ENCODE measurements at places on chromosomes 12 and 14.

GRCh38 chr14:90596733-90597132 lies 199.9 kb downstream of the CALM1 start:
- no peak for DNase-seq

DNA sequence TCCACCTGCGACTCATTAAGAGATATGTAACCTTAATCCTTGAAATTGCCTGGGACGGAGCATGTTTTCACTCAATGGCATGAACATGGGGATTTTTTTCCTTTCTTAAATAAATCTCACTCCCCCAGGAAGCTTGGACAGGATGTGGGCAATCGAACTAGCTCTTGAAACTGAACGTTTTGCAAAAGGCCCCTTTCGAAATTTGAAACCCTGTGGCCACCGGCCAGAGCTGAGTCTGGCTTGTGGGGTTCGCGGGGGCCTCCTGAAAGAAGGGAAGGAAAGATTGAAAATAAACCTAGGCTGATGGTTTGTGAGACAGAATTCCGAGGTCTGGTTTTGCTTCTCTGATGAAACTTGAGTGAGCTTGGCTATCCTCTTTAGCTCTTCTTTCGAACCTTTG lies 101.4 kb upstream of the RTL1 start:
- no peak for DNase-seq

- DNase-seq, result no peak
These were observed 13.1 kb downstream of the LDHB start for GRCh38 chr12:21644516-21644915.

- DNase-seq, result peak; percentile 20
These were observed 14.0 kb upstream of the TBPL2 start for GRCh38 chr14:55454264-55455002.

- no peak for DNase-seq
These were observed 87.5 kb upstream of the PDZRN4 start for GRCh38 chr12:41100572-41100971.

DNA sequence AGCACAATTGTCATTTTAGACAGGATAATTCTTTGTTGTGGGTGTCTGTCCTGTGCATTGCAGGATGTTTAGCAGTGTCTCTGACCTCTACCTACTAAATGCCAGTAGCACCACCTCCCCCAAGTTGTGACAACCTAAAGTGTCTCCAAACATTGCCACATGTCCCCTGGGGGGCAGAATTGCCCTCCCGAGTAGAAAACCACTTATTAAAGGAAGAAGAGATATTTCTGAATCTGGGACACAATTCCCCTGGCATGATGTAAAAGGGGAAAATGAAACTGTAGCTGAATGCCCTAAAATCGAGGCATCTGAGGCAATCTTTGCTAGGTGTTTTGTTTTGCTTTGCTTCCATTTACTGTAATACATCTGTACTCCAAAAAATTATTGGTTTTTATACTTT lies 116.8 kb upstream of the NAP1L1 start:
- no peak for DNase-seq

- no peak for DNase-seq
These were observed 4.3 kb downstream of the KHNYN start for GRCh38 chr14:24434036-24434435.

- no peak for DNase-seq
These were observed 425.7 kb downstream of the ATP23 start for GRCh38 chr12:58367041-58367440.

DNA sequence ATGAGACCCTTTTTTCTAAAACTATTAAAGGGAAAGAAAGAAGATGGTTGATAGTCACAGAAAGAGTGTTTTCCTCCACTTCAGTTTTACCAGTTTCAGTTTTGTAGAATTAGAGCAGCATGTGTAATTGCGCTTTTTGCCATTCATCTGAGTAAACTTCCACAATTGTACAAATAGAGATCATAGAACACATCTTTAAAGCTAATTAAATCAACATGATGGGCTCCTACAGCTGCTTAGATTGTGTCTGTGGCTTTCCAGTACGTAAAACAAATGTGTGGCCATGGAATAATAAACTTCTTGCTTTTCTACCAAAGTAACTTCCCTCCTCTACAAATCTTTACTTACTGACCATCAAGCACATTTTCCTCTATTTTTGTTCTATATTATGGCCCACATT lies 84.2 kb upstream of the LRIG3 start:
- DNase-seq, result no peak

DNA sequence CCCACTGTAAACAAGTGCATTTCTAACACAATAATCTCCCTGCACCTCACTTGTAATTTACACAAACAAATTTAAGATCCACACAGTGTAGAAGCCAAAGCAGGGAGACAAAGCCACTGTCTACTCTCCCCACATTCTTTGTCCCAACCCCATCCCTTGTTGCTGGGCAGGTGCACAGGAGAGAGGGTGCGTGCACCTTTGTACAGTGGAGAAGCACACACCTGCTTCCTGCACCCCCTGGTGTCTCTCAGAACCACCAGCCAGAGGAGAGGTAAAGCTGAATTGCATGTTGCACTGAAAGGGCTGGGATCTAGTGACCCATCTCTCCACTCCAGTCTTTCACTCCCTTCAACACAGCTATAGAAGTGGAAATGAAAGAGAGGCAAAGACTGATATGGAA lies 51.4 kb upstream of the IFNG-AS1 start:
- no peak for DNase-seq

- no peak for DNase-seq
These were observed 8.2 kb downstream of the GNPNAT1 start for GRCh38 chr14:52783206-52783605.

DNA sequence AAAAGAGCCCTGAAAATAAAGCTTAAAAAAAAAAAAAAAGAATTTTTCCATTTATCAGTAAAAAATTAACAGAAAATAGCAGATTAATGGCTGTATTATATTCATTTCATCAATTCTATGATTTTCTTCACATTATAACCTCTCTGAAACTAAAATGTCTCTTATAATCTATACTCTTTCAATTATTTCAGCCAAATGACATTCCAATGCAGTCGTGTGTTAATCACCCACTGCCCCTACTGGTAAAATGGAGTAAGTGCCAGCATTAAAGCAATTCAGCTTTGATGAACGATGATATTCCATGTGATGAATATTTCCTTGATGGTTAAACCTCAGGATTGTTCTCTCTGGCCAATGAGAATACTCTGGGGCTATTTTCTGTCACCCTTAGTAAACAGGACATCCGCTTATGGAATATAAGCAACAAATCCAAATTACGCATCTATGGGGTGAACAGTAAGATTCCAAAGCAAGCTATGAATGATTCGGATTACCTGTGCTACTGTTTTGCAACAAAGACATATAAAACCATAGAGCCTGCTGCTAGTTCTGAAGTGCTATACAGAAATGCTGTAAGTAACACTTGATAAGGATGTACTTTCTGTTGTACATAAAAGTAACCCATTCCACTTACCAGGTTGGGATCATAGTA lies 20.3 kb upstream of the SYCP3 start:
- DNase-seq, result peak; percentile 55

- no peak for DNase-seq
These were observed 74.3 kb downstream of the SUSD6 start for GRCh38 chr14:69685716-69686115.

DNA sequence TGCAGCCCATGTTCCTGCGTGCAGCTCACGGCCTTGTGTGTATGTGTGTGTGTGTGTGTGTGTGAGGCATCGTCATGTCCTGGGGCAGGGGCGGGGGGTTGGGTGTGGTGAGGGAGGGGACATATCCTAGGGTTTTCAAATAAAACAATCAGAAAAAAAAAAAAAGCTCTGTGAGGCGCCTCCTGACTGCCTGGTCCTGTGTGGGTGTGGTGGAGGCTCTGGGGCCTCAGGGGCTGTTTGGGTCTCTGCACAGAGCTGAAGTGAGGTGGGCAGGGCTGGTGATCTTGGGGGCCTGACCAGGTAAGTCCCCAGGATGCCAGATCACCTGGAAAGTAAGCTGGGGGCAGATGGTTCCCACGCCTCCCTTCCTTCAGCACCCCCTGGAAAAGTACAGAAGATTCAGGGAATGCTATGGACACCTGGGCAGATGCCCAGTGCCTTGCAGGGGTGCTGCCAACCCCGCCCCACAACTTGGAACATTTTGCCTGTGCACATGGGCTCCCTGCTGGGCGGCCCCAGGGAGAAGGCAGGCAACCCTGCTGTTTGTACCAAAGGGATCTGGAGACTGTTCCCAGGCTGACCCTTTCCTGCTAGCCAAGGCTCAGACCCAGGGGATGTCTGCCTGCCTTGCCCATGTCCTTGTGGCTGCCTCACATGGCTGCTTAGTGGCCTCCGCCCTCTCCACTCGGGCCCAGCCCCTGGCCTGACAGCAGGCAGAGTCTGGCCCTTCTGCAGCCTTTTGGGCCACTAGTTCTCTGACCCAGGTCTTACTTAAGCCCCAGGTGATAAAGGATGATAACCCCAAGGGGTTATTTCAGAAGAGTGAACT lies 28.8 kb downstream of the CLSTN3 start:
- DNase-seq, result no peak

- DNase-seq, result no peak
These were observed 38.9 kb downstream of the DMAC2L start for GRCh38 chr14:50350975-50351374.

- no peak for DNase-seq
These were observed 27.4 kb upstream of the KLRB1 start for GRCh38 chr12:9634969-9635754.

DNA sequence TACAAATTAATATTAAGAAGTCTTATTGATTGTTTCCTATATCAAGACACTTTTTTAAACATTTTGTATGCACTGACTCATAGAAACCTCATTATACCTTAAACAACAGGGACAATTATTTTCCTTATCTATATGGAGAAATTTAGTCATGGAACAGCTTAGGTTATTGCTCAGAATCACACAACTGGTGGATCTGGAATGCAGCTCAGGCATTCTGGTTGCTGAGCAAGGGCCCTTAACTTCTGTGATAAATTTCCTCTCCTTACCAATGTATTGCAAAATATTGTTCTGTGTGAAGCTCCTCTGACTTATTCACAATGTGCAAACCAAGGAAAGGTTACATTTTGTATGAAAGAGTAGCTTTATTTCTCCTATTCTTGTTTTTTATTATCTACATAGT lies 817.8 kb downstream of the LRFN5 start:
- no peak for DNase-seq

- DNase-seq, result peak; percentile 27
These were observed at the start of gene CCDC63 for GRCh38 chr12:110846615-110847566. CCDC63 (plus strand) TSS chr12:110846987; CDS start chr12:110852955, 5,968 bp downstream.

DNA sequence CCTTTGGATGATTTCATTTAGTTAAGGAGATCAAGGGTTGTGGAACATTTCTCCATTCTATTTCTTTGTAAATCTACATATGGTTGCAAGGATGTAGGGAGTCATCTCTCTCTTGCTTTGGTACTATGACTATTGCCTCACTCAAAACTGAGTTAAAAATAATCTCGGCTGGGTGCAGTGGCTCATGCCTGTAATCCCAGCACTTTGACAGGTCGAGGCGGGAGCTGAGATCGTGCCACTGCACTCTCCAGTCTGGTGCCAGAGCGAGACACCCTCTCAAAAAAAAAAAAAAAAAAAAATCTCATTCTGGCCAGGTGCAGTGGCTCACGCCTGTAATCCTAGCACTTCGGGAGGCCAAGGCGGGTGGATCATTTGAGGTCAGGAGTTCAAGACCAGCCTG lies 24.8 kb upstream of the PPM1H start:
- DNase-seq, result no peak

DNA sequence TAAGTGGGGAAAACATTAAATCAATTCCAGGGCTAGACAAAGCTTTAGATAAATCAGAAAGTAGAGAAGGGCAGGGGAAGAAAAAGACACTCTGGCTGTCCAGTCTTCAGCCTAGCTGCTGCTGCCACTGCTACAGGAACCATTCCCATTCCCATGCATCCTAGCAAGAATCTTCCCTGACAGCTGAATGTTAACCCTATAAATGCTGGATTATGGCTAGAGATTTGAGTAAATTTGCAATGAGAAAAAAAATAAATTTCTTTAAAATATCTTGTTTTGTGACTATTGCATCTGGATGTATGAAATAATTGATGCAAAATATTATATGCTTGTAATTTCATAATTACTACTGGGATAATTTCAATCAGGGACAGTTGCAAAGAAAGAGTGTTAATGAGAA lies 15.0 kb upstream of the CDKN3 start:
- DNase-seq, result no peak
